Skin of body (tissue), 3 donors: ENCODE measurements at places on chromosomes 5 and 9. TPM values are rescaled to one million over a fixed set of nuclear protein-coding genes. Genes with fewer than 3 reads are reported as not detected.

Gene PCDH1
- 21.3 TPM for total RNA-seq

Gene SMIM33
- total RNA-seq, result not detected

Gene PROB1
- total RNA-seq, result 1.7 TPM

Gene F2R
- total RNA-seq, result 59.2 TPM

Gene PALM2AKAP2
- total RNA-seq, result 22.3 TPM

Gene LRRC70
- total RNA-seq, result 8.5 TPM

Gene ZNF658
- 9.6 TPM for total RNA-seq

Gene CYLC2
- not detected for total RNA-seq

Gene RIMOC1
- total RNA-seq, result 16.3 TPM

Gene PCDHGC4
- total RNA-seq, result 5.3 TPM

Gene UBTD2
- total RNA-seq, result 42.5 TPM

Gene BARHL1
- not detected for total RNA-seq

Gene PCSK1
- total RNA-seq, result under 0.01 TPM

Gene DPH7
- 25.1 TPM for total RNA-seq

Gene FOXI1
- total RNA-seq, result 0.10 TPM

Gene LAMC3
- 8.1 TPM for total RNA-seq

Gene ARL14EPL
- total RNA-seq, result not detected

Gene YIPF5
- 48.7 TPM for total RNA-seq

Gene ARHGEF39
- total RNA-seq, result 2.4 TPM

Gene ITK
- total RNA-seq, result 1.3 TPM

Gene FYB1
- 6.2 TPM for total RNA-seq

Gene LMX1B
- total RNA-seq, result 1.2 TPM

Gene OR1J2
- not detected for total RNA-seq

Gene CDH6
- total RNA-seq, result 6.9 TPM

Gene PSD2
- total RNA-seq, result 0.20 TPM

Gene CCL28
- total RNA-seq, result 4.3 TPM

Gene KCNMB1
- 0.20 TPM for total RNA-seq

Gene PRSS3
- total RNA-seq, result 6.9 TPM

Gene WDR38
- total RNA-seq, result not detected

Gene PDCD1LG2
- total RNA-seq, result 1.5 TPM

Gene FST
- 58.7 TPM for total RNA-seq

Gene C9orf78
- total RNA-seq, result 38.4 TPM

Gene DND1
- 0.30 TPM for total RNA-seq

Gene PCDHB14
- total RNA-seq, result 3.8 TPM

Gene F2RL2
- 12.3 TPM for total RNA-seq

Gene SLC25A2
- total RNA-seq, result 1.4 TPM

Gene PRUNE2
- 13.6 TPM for total RNA-seq

Gene OLFM1
- 4.8 TPM for total RNA-seq

Gene CMYA5
- total RNA-seq, result 52.9 TPM

Gene GNA14
- total RNA-seq, result 1.6 TPM

Gene FOXD1
- total RNA-seq, result 1.4 TPM

Gene C9orf85
- total RNA-seq, result 16.1 TPM

Gene SLC4A9
- total RNA-seq, result not detected
